ENCODE measurements at places on chromosomes 2 and 18.

GRCh38 chr2:223944166-223944702, 901 bp downstream of the WDFY1 start:
- peaks cover 26% of the 10 kb centered on the region for H3K36me3 ChIP-seq
- H3K27me3 ChIP-seq: no peaks in the 10 kb centered on the region
- H3K27ac ChIP-seq: peak overlapping the region; percentile 85
- H3K4me3 ChIP-seq: peak overlapping the region; percentile 91
- peaks cover 60% of the 10 kb centered on the region for H3K4me1 ChIP-seq
- DNase-seq: peak; percentile 59

- H3K27ac ChIP-seq: peak overlapping the region; percentile 45
- peak; percentile 59 for DNase-seq
Measured at GRCh38 chr2:37376421-37377186, 32.2 kb downstream of the QPCT start.

DNA sequence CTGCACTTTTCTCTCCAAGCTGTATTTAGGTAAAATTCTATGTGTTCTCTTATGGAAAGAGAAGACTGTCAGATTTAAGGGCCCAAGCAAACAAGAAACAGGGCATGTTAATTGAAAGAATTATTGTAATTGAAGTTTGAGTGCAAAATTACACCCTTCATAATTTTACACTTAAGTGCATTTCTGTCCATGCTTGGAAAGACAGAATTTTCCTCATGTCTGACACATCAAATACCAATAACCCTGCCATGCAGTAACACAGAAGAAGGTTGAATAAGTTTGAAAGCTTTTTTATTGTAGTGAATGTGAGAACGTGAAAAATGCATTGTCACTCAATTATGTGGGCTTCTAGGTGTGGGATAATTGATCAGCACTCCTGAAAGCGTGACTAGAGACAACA, 52.9 kb upstream of the PARD3B start:
- H3K4me1 ChIP-seq: no peaks in the 10 kb centered on the region
- no peak for DNase-seq
- H3K27ac ChIP-seq: no peak overlapping the region

- no peak overlapping the region for H3K27ac ChIP-seq
- no peaks in the 10 kb centered on the region for H3K36me3 ChIP-seq
- no peak overlapping the region for H3K4me3 ChIP-seq
- H3K27me3 ChIP-seq: no peaks in the 10 kb centered on the region
- DNase-seq: no peak
- no peaks in the 10 kb centered on the region for H3K4me1 ChIP-seq
Measured at GRCh38 chr2:152458441-152458940, 123.5 kb downstream of the FMNL2 start.

DNA sequence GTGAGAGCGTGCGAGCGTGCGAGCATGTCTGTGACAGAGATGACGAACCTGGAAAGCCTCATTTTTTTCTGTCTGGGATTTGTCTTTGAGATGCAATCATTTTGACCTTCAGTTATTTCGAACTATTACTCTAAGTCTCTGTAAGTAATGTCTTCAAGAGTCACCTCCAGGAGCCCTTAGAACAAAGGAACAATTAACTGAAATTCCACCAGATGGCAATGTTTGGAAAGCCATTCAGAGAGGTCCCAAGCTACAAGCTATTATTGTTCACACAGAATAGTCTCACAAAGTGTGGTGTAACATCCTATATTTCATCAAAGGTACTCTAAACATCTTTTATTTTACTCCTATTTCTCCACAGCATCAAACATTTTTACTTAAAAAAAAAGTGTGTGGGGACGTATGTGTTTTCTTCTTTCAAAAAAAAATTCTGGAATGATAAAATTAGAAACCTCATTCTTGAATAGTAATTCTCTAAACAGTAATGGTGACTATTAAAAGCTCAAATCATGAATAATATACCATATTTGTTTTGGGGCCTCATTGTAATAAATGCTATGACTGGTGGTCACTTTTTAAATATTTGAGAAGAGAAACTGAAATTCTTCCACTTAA, 35.1 kb upstream of the MAPRE2 start:
- no peaks in the 10 kb centered on the region for H3K4me1 ChIP-seq
- no peak overlapping the region for H3K27ac ChIP-seq

GRCh38 chr2:61253136-61253535, 91.1 kb downstream of the C2orf74 start:
- no peaks in the 10 kb centered on the region for H3K27me3 ChIP-seq
- DNase-seq: no peak
- peaks cover 41% of the 10 kb centered on the region for H3K36me3 ChIP-seq
- H3K4me3 ChIP-seq: no peak overlapping the region
- no peaks in the 10 kb centered on the region for H3K4me1 ChIP-seq

- H3K4me3 ChIP-seq: no peak overlapping the region
- peaks cover 47% of the 10 kb centered on the region for H3K36me3 ChIP-seq
- peaks cover 4% of the 10 kb centered on the region for H3K27me3 ChIP-seq
- peaks cover 28% of the 10 kb centered on the region for H3K4me1 ChIP-seq
Measured at GRCh38 chr2:74952575-74952974, 5.9 kb upstream of the POLE4 start.

DNA sequence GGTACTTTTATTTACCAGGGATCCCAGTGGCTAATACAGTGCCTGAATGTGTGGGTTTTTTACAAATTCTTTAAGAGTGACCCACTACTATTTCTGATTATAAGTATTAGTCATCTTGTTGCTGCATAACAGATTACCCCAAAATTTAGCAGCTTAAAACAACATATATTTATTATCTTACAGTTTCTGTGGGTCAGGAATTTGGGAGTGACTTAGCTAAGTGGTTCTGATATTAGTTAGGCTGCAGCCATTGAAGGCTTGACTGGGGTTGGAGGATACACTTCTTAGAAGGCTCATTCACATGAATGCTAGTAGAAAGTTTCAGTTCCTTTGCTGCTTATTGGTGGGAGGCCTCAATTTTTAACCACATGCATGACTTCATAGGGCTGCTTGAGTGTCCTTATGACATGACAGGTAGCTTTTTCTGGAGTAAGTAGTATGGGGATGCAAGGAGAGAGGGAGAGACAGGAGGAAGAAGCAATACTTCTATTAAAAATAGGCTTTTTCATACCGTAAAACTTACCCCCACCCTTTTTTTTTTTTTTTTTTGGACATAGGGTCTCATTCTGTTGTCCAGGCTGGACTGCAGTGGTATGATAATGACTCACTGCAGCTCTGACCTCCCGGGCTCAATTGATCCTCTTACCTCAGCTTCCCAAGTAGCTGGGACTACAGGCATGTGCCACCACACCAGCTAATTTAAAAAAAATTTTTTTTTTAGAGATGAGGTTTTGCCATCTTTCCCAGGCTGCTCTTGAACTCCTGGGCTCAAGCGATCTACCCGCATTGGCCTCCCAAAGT, 13.3 kb upstream of the POLE4 start:
- no peak overlapping the region for H3K4me3 ChIP-seq
- H3K4me1 ChIP-seq: peaks cover 19% of the 10 kb centered on the region
- no peak for DNase-seq
- no peaks in the 10 kb centered on the region for H3K27me3 ChIP-seq
- peak overlapping the region; percentile 17 for H3K27ac ChIP-seq

DNA sequence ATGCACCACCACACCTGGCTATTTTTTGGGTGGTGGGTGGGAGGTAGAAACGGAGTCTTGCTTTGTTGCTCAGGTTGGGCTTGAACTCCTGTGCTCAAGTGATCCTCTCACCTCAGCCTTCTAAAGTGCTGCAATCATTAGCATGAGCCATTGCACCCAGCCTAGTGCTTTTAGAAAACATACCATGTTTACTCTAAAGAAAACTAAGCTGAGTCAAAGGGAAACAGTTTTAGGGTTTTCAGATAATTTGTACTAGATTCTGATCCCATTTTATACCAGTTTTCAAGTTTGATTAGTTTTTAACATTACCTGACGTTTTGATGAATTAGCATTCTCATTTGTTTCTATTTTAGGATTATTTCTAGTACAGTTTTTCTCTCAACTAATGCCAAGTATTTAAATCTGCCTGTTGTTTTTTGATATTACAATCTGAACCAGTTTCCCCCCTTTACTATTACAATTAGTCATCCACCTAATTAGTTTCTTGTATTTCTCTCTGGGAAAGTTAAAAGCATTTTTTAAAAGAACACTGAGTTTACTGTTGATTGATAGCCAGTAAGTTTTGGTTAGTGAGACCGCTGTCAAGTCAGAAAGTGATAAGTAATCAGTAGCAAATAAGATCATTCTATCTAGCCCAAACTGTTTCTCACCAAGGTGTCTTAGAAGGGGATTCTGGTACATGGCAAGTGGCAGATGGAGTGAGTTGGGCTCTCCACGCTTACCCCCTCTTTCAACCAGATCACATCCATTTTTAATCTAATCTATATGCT, 24.2 kb upstream of the TBR1 start:
- no peaks in the 10 kb centered on the region for H3K27me3 ChIP-seq
- no peak for DNase-seq
- H3K27ac ChIP-seq: no peak overlapping the region
- no peak overlapping the region for H3K4me3 ChIP-seq
- H3K36me3 ChIP-seq: peaks cover 38% of the 10 kb centered on the region
- H3K4me1 ChIP-seq: peaks cover 2% of the 10 kb centered on the region

GRCh38 chr2:20673686-20674308, 6.9 kb downstream of the GDF7 start:
- no peak for DNase-seq
- H3K4me1 ChIP-seq: no peaks in the 10 kb centered on the region
- peaks cover 56% of the 10 kb centered on the region for H3K27me3 ChIP-seq
- no peak overlapping the region for H3K4me3 ChIP-seq
- no peak overlapping the region for H3K27ac ChIP-seq

DNA sequence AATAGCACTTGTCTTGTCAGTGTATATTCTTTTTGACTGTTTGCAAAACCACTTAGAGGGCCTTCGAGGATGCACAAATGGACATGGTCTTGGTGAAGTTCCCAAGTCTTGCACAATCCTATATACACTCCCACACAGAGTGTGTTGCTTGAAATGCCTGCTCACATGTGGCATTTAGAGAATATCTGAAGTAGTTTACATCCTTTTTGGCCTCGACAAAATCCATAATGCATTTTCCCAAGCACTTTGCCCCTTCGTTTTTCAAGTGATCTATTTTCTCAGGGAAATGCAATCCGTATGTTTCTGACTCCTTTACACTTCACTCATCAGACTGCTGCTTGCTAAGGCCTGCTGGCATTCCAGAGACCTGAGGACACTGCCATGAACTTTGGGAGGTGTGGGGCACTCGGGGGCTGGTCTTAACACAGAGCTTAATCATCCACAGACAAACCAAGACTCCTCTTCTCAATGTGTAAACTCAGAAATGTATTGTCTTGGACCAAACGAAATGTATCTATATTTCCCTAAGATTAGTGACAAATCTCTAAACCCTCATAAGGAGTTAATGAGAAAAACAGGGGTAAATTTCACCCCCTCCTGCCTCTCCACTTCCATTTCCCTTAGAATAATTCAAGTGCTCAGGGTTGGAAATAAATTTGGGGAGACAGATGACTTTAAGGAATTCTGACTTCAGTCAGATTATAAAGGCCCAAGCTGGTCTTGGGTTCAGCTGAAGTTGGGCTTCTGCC, 219.3 kb upstream of the APCDD1 start:
- H3K27me3 ChIP-seq: no peaks in the 10 kb centered on the region
- H3K4me3 ChIP-seq: no peak overlapping the region
- DNase-seq: no peak
- no peak overlapping the region for H3K27ac ChIP-seq
- no peaks in the 10 kb centered on the region for H3K4me1 ChIP-seq

DNA sequence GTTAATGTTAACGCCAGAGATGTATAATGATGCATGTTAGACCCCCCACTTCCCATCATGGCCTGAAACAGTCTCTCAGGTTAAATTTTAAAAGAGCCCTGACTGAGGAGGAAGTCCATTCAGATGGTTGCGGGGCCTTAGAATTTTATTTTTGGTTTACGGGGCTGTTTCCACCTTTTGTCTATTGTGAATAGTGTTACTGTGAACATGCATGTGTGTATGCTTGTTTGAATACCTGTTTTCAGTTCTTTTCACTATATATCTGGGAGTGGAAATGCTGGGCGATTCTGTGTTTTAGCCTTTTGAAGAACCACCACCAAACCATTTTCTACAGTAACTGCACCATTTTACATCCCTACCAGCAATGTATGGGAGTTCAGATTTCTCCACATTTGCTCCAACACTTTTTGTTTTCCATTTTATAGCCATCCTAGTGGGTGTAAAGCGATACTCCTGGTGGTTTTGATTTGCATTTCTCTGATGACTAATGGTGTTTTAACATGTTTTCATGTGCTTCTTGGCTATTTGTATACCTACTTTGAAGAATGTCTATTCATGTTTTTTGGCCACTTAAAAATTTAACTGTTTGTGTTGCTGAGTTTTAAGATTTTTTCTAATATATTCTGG, 133.0 kb downstream of the MYO3B start:
- H3K4me1 ChIP-seq: no peaks in the 10 kb centered on the region
- no peak overlapping the region for H3K4me3 ChIP-seq
- DNase-seq: no peak
- peaks cover 13% of the 10 kb centered on the region for H3K27me3 ChIP-seq
- H3K36me3 ChIP-seq: no peaks in the 10 kb centered on the region

GRCh38 chr2:89763581-89764485, 1072.4 kb downstream of the RPIA start:
- no peaks in the 10 kb centered on the region for H3K36me3 ChIP-seq
- no peak overlapping the region for H3K4me3 ChIP-seq
- no peaks in the 10 kb centered on the region for H3K4me1 ChIP-seq
- peaks cover 31% of the 10 kb centered on the region for H3K27me3 ChIP-seq
- no peak for DNase-seq

- H3K4me1 ChIP-seq: peaks cover 25% of the 10 kb centered on the region
- no peaks in the 10 kb centered on the region for H3K36me3 ChIP-seq
- peak overlapping the region; percentile 78 for H3K27ac ChIP-seq
- H3K4me3 ChIP-seq: peak overlapping the region; percentile 59
Measured at GRCh38 chr2:25161055-25161781, 7.2 kb downstream of the POMC start.

DNA sequence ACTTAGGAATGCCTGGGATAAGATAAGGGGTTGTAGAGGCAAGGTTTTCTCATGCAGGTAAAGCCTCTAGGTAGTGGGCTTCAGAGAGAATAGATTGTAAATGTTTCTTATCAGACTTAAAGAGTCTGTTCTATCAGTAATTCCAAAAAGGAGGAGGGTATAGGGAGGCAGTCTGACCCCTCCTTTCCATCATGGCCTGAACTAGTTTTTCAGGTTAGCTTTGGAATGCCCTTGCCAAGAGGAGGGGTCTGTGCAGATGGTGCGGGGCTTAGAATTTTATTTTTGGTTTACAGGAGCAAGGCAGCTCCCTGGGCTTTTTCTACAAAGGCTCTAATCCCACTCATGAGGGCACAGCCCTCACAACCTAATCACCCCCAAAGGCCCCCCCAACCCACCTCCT, 135.0 kb downstream of the B3GNT2 start:
- peaks cover 4% of the 10 kb centered on the region for H3K27me3 ChIP-seq
- peaks cover 6% of the 10 kb centered on the region for H3K4me1 ChIP-seq
- H3K27ac ChIP-seq: no peak overlapping the region
- H3K4me3 ChIP-seq: no peak overlapping the region
